Hindlimb muscle (tissue), 1 donor: ENCODE measurements at places on chromosomes 6 and 20.

DNA sequence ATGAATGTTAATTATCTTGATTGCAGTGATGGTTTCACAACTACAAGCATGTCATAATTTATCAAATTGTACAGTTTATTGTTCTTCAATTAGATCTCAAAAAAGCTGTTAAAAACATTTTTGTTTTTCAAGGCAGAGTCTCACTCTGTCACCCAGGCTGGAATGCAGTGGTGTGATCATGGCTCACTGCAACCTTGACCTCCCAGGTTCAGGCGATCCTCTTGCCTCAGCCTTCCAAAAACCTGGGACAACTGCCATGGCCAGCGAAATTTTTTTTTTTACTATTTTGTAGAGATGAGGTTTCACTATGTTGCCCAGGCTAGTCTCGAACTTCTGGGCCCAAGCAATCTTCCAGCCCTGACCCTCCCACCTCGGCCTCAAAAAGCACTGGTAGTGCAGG, 286.1 kb downstream of the RNGTT start:
- DNase-seq = no peak

DNA sequence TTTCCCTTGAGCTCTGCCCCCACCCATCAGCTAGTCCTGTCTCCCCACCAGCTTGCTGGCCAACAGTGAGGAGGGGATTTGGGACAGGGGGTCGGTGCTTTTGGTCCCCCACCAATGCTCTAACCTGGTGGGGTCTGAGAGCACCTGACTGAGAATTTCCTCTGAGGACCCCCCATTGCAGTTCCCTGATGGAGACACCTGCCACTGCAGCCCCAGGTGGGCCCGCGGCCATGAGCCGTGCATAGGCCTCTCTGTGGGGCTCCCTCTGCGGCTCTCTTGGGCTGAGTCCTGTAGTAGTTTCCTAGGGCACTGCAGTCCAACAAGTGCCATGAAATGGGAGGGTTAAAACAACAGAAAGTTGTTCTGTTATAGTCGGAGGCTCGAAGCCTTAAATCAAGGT, 172.2 kb upstream of the SNX9 start:
- DNase-seq = no peak

GRCh38 chr20:59576216-59576953, 28.0 kb upstream of the PHACTR3 start:
- no peak for DNase-seq

- DNase-seq = peak; percentile 48
Measured at GRCh38 chr20:16748308-16748900, at the start of gene OTOR. OTOR (plus strand) TSS chr20:16748358; CDS start chr20:16748402, 44 bp downstream.

- DNase-seq = no peak
Measured at GRCh38 chr6:130368576-130368975, 2.8 kb downstream of the TMEM200A start.

DNA sequence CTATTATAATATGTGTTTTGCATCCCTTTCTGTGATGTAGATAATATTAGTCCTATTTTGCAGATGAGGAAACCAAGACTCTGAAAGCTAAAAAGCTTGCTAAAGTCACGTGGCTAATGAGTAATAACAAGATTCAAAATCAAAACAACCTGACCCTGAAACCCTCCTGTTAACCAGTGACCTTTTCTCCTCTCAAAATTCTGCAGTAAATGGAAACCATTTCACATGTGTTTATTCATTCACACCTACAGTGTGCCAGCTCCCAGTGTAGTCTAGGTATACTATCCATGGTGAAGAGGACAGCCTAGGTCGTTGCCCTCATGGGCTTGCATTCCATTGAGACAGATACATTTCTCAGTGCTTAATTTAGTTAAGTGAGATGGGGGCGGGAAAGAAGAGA, 30.6 kb upstream of the PHACTR2 start:
- no peak for DNase-seq

- DNase-seq = no peak
Measured at GRCh38 chr6:116925088-116925794, 48.2 kb downstream of the RFX6 start.

DNA sequence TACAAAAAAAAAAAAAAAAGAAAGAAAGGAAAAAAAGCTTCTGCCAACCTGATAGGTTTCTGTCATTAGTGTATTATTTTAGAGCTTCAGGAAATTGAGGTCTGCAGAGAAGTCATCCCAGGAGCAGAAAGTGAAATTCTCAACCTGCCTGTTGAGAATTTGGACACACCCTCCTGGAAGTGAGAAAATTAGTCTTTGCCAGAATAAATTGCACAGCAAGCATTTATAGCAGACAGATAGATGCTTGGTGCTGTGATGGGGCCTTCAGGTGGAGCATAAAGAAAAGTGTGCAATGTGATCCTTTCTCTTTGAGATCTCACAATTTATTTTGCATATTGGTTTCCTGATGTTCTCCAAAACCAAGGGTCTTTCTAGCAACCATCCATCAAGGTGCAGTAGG, 4.7 kb downstream of the BTN2A2 start:
- no peak for DNase-seq

DNA sequence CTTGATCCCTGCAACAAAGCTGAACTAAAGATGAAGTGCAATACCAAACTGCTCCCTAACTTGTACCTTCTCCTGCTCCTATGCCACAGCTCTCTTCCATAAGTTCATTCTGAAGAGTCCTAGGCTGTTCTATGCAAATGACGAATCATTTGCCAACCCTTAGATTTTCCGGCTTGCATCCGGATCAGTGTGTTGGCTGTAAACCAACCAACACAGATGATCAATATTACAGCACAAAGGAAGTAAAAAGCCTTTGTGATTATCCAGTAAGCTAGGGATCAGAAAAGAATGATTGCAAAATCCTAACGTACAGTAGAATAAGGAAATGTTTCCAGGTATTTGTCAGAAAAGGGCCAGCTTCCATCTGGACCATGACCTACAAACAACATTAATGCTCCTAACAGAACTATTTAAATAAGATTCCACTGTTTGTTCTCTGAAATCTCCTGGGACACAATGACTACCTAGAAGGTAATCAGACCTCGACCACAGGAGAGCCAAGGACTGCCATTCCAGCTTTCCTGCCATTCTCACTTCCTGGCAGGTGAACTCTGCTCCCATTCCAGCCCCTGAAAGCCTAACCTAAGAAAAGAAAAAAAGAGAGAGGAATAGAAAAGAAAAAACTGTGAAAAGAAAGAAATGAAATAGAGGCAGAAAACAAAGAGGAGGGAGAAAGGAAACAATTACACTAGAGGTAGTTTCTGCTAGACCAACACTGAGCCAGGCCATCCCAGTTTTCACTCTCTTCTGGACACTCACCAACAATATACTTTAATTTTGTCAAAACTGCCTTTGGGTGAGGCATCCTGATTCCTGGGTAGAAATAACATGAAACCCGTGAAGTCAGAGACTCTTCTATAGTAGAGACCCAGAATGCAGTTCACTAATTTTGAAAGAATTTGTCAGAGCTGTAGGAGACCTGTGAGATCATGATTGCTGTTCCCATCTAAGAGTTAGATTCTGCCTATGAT, 19.7 kb downstream of the GMDS start:
- no peak for DNase-seq

DNA sequence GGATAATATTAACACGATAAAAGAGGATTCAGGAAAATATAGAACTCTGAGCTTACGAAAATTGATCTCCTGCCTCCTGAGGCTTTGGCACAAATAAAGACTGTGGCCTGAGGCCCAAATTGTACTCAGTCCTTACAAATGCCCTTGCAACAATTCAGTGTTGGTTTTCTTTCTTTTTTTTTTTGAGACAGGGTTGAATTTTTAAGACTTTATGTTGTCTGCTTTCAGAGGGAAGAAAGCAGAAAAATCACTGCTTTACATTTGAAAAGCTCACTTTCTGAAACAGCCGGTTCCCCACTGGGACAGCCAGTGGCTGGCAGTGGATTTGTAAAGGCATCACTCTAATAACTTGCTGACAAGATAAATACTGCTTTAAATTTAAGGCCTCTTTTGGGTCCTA, 290.5 kb downstream of the SLC35F1 start:
- no peak for DNase-seq

DNA sequence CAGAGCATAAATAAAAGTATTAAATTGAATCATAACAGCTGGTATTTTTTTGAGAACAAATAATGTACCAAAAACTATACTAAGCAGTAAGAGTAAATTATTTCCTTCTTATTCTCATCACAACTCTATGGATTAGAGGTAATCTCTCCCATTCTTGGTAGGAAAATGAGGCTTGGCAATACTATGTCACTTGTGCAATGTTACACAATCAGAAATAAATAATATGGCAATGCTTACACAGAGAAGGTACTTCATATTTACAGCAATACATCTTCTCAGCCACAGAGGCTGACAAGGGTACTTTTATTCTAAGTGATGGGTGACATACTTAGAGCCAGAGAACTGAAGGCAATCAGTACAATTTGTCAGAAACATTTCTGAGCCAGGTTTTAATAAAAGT, 3.9 kb downstream of the DST start:
- DNase-seq = no peak

GRCh38 chr6:14371530-14371929, 254.0 kb downstream of the CD83 start:
- DNase-seq = no peak

DNA sequence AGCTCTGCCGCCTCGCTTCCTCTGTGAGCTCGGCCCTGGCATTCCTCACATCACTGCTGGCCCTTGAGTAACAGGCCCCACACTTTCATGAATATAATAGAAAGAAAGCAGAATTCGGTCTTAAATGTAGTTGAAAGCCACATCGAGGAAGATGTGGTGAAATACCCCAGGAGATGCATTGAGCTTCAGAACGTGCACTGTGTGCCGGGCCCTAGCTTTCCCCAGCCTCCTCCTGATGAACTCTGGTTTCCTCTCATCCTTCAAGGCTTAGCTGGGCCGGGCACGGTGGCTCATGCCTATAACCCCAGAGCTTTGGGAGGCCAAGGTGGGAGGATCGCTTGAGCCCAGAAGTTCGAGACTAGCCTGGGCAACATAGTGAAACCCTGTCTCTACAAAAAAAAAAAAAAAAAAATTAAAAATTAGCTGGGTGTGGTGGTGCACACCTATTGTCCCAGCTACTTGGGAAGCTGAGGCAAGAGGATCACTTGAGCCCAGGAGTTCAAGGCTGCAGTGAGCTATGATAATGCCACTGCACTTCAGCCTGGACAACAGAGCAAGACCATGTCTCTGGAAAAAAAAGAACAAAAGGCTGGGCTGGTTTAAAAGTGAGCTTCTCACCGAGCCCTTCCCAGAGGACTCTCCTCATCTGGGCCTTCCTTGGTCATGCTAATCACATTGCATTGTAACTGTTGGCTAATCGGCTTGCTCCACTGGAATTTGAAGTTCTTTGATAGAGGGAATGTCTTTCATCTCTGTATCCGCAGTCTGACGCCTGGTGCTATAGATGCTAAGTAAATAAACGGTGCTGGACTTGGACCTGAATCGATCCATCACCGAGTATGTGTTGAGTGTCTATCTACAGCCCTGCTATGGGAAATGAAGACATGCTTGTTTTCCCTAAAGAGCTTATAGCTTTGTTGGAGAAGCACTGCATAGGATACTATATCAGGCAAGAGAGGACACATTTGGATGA, 43.8 kb upstream of the FOXQ1 start:
- no peak for DNase-seq

DNA sequence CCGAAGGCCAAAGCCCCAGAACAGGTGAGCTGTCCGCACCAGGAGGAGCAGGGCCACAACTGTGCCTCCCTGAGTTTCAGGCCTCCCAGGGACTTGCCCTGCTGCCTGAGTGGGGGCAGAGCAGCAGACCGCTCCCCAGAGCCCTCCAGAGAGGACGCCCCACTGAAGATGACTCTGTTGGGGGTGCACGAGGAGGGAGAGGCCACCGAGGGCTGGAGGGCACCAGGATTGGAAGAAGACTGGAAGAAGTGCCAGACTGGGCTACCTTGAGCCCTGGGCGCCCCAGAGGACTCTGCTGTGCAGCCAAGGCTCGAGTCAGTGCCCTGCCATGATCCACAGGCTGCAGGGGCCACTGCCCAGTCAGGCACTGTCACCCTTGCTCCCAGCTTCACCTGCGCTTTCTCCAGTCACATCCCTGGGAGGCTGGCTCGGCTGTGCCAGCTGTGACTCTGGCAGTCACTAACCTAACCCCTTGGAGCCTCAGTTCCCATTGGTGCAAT, 11.3 kb downstream of the CST7 start:
- DNase-seq = no peak

DNA sequence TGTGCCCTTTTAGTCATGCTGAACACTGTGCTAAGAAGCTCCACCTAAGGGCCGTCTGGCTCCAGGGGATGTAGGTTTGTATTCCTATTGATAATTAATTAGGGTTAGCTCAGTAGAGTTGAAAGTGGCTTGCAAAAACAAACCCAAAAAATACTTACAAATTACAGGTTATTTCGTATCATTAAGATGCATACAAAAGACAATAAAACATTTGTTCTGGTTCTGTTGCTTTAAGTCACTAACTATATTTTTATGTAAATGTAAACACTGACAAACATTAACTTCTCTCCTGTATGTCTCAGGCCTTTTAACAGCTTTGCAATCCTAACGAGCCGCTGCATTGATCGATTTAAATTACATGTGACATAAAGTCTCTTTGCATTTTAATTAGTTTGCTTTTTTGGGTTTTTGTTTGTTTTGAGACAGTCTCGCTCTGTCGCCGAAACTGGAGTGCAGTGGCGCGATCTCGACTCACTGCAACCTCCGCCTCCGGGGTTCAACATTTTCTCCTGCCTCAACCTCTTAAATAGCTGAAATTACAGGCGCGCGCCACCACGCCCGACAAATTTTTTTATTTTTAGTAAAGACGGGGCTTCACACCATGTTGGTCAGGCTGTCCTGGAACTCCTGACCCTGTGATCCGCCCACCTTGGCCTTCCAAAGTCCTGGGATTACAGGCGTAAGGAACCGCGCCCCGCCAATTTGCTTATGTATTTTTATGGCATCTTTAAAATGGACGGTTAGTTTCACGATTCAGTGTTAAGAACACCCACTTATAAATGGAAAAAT, 110.9 kb downstream of the HFE start:
- peak; percentile 30 for DNase-seq

- DNase-seq = peak; percentile 26
Measured at GRCh38 chr6:39102071-39102820, 12.7 kb downstream of the SAYSD1 start.

- DNase-seq = no peak
Measured at GRCh38 chr20:30489614-30490003, 767.9 kb upstream of the DEFB115 start.

DNA sequence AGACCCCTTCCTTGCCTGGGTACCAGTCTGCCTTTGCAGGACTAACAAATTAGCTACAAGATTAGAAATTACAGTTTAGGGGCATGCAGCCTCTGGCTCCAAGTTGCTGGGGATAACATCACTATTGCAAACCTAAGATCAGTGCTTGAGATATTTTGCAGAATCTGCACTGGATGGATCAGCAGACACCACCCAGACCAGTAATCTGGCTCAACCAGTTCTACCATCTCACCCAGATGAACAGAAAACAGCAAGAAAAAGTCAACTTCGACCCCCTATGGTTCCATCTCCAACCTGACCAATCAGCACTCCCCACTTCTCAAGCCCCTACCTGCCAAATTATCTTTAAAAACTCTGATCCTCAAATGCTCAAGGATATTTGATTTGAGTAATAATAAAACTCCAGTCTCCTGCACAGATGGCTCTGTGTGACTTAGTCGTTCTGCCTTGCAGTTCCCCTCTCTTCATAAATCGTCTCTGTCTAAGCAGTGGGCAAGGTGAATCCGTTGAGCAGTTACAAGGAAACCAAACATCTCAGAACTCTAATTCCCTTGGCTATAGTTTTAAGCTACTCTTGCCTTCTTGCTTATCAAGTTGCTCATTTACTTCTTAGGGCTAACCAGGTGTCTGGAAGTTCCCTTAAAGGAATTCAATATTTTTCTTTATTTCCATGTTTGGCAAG, 16.1 kb upstream of the LMBRD1 start:
- no peak for DNase-seq
